ENCODE measurements at places on chromosomes 7 and 10.
A peak's percentile ranks its signal among the peaks of the same experiment; 100 is the strongest.

GRCh38 chr10:69802424-69803161 lies 887 bp downstream of the COL13A1 start:
- DNase-seq, result peak; percentile 5

DNA sequence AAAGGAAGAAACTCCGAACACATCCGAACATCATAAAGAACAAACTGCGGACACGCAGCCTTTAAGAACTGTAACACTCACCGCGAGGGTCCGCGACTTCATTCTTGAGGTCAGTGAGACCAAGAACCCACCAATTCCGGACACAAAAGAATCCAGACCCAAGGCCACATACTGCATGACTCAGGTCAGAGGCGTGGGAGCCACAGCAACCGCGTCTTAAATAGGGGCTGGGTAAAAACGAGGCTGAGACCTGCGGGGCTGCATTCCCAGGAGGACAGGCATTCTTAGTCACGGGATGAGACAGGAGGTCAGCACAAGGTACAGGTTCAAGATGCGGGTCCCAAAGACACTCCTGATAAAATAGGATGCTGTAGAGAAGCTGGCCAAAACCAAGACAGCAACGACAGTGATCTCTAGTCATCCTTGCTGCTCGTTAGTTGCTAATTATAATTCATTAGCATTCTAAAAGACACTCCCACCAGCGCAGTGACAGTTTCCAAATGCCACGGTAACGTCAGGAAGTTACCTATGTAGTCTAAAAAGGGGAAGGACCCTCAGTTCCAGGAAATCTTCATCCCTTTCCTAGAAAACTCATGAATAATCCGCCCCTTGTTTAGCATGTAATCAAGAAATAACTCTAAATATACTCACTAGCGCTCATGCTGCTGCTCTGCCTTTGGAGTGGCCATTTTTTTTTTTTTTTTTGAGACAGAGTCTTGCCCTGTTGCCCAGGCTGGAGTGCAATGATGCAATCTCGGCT lies 19.3 kb downstream of the AP5Z1 start:
- no peak for DNase-seq

DNA sequence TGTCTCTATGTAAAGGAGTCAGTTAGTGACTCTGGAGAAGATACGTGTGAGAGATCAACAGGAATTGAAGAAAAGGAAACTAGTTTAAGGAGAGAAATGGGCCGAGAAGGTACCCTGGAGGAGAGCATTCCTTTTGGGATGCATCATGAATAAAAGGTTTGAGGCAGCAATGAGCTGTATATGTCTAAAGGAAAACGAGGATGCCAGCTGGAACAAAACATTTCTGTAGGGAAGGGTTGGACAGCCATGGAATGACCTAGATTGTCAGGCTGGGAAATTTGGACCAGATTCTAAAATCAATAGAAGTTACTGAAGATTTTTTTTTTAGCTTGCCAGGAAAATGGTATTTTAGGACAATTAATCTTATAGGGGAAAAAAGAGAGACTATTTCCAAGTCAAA lies 17.2 kb upstream of the MPP7 start:
- no peak for DNase-seq

GRCh38 chr7:90092506-90092905 lies 61.8 kb upstream of the STEAP1 start:
- DNase-seq, result no peak

DNA sequence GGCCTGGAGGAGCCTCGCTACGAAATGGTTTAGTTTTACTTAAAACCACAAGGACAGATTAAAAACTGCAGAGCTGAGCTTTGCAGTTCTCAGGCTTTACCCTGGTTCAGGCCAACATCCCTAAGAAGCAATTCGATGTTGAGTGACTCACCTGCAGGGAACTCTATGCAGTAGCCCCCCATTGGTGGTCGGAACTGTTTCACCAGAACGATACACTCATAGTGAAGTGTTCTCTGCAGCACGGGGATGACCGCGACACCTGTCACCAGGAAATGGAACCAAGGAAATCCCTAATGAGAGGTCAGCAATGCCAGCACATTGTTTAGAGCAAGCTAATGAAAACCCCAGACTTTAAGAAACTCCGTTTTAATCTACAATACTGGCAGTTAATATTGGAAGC lies 18.0 kb downstream of the NUDT5 start:
- peak; percentile 27 for DNase-seq

GRCh38 chr7:41872966-41873365 lies 170.1 kb upstream of the INHBA start:
- DNase-seq, result no peak

DNA sequence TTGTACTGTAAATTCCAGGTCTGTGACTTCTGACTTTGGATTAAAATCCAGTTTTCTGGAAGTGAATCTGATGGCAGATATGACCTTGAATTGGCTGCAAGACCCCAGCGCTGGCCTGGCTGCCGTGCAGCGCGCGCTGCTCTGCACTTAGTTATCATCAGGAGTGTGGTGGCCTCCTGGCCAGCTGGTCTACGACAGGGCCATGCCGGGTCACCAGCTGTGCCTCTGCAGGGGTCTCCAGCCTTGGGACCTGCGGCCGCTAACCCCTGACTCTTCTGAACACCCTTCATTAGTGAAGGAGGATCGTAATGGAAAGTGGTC lies 190.7 kb upstream of the SH2B2 start:
- no peak for DNase-seq

- no peak for DNase-seq
Measured at GRCh38 chr10:61073391-61073790, 129.4 kb upstream of the RHOBTB1 start.

DNA sequence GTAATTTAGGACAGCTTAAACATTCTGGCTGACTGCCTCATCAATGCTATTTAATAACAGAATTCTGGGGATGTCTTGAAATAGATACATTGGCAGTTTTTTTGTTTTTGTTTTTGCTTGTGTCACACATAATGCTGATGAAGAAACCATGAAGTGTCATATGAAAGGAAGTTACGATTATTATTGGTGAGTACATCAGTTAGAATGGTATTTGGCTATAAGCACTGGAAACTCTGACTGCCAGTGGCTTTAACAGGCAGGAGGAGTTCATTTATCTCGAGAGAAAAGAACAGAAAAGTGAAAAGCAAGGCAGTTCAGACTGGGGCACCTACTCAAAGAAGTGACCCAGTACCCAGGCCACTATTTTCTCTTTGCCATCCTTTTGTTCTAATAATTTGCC lies 18.1 kb downstream of the LSM8 start:
- DNase-seq, result no peak

DNA sequence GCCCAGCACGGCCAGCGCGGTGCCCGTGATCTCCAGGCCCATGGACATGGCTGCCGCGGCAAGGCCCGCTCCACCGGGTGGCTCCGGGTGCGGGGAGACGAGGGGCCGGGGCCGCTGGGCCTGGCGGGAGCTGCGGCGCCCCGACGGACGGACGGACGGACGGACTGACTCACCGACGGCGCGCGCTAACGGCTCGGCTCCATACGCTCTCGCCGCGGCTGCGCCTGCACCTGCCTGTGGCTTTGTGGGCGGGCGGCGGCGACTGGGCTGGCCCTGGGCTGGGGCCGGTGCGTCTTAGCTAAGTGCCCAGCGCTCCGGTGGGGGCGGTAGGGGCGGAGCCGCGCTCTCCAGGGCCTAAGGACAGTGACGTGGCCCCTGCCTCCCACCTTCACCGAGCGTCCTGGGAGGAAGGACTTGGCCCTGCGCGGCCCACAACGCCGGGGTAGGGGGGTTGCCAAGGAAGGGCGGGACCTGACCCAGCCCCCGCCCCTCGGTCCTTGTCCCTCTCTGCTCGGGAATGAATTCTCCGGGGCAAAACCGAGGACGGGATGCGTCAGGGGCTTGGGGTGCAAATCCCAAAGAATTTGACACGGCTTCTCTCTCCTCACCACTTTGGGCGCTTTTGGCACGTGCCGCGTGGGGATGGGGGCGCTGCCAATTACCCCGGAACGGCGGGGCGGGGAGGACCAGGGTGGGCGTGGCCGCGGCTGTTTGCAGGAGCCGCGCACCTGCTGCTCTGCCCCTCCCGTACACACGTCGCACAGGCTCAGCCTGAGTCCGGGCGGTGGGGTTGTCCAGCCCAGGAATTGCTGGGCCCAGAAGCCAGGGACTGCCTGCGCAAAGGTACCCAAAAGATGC lies at the start of gene CLDN3:
Gene CLDN3, minus strand, starts transcription at position 269 of the 858 bp plus-strand sequence. Its CDS starts 221 bp downstream, at position 48.
- DNase-seq, result peak; percentile 12

- DNase-seq, result no peak
Measured at GRCh38 chr10:31819391-31819820, 109.2 kb downstream of the ARHGAP12 start.

DNA sequence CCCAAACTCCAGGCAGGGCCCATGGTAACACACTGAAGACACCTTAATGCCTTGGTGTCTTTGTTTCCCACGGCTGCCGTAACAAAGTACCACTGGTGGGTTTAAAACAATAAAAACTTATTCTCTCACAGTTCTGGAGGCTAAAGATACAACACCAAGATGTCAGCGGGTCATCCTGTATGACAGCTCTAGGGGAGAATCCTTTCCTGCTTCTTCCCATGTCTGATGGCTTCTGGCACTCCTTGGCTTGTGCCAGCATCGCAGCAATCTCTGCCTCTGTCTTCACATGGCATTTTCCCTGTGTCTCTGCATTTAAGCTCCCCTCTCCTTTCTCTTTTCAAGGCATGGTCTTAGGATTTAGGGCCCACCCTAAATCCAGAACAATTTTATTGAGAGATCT lies 33.1 kb downstream of the PRSS2 start:
- no peak for DNase-seq

Data from activated CD8-positive, alpha-beta T cell treated with anti-CD3 and anti-CD28 coated beads for 36 hours (primary cell).